ENCODE measurements at places on chromosomes 11 and 22. TPM values are rescaled to one million over a fixed set of nuclear protein-coding genes. Genes with fewer than 3 reads are reported as not detected.

The CARD16 gene
- total RNA-seq, result 101 TPM

The C11orf86 gene
- not detected for total RNA-seq

The C11orf42 gene
- total RNA-seq, result not detected

The INS gene
- not detected for total RNA-seq

The DRG1 gene
- 86.4 TPM for total RNA-seq

The MMP1 gene
- total RNA-seq, result not detected

The CBX6 gene
- total RNA-seq, result 76.5 TPM

The CDKN1C gene
- total RNA-seq, result 0.55 TPM

The MMP7 gene
- not detected for total RNA-seq

The OR6A2 gene
- not detected for total RNA-seq

The C11orf91 gene
- total RNA-seq, result not detected

The FGF3 gene
- not detected for total RNA-seq

The CD6 gene
- total RNA-seq, result 299 TPM

The HPS5 gene
- total RNA-seq, result 20.3 TPM

The TMEM86A gene
- total RNA-seq, result 1.8 TPM

The BAIAP2L2 gene
- total RNA-seq, result 0.63 TPM

The KRTAP5-1 gene
- not detected for total RNA-seq

The BATF2 gene
- 0.30 TPM for total RNA-seq

The EEF1G gene
- total RNA-seq, result 999 TPM

The TOP3B gene
- total RNA-seq, result 42.6 TPM

The BACE1-AS gene
- 4.9 TPM for total RNA-seq

The CALCA gene
- not detected for total RNA-seq

The PUS3 gene
- 11.5 TPM for total RNA-seq

Data from activated CD4-positive, alpha-beta memory T cell treated with anti-CD3 and anti-CD28 coated beads, Interleukin-2, amount 10 ng/mL, durations not matched to agents 7 days and 5 days (primary cell).